ENCODE measurements at places on chromosomes 5 and 9.

GRCh38 chr9:109652971-109653370 lies 127.0 kb upstream of the PALM2AKAP2 start:
- DNase-seq, result no peak

DNA sequence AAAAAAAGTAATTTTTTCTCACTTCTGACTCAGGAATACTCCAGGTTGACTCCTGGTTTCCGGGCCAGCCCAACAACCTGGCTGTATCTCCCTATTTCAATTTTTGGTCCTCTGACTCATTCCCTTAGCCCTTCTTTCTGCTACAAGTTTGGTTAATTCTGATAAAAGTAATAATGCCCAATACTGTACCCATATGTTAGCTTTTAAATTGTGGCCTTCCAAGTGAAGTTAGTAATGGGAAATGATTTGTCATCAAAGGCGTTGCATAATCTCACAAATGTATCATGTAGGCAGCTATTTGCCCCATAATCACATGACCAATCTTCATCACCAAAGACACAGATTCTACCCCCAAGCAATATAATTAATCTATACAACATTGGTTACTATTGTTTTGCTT lies 31.1 kb upstream of the BNC2 start:
- DNase-seq, result no peak

- no peak for DNase-seq
Observed at GRCh38 chr5:127907907-127908306, 175.7 kb upstream of the SLC12A2 start.

DNA sequence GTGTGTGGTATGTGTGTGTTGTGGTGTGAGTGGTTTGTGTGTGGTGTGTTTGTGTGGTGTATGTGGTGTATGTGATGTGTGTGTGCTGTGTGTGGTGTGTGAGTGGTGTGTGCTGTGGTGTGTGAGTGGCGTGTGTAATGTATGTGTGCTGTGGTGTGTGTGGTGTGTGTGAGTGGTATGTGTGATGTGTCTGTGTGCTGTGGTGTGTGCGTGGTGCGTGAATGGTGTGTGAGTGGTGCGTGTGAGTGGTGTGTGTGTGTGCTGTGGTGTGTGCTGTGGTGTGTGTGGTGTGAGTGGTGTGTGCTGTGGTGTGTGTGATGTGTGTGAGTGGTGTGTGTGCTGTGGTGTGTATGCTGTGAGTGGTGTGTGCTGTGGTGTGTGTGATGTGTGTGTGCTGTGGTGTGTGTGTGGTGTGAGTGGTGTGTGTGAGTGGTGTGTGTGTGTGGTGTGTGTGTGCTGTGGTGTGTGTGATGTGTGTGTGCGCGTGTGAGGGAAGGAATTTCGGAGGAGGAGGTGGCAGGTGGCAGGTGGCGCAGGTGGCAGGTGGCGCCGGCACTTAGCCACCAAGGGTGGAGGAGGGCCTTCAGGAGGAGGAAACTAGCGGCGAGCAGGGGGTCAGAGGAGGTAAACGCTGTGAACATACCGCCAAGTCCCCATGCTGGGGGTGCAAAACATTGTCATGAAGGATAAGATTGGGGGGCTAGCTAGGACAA lies 191.8 kb downstream of the MELK start:
- no peak for DNase-seq

DNA sequence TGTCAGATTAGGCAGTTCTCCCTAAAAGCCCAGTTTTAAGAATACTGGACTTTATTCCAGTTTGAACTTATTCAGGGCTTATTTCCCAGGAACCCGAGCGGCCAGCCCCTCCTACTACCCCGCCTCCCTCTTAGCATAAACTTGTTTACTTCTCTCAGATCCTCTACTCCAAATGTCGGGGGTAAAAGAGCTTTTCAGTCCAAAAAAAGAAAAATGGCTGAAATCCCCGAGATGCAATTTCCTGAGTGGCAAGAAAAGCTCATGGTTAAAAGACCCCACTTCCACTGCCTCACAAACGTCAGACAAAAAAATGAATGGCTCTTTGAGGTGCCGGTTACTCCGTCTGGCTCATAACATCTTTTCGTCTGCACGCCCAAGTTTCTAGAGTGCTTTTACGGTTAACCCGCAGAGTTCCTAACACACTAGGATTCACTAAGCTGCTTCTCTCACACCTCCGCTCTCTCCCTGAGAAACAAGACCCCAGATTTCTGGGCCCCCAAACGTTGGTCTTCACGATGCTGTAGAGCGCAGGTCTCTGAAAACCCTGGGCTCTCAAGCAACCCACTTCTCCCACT lies 402 bp downstream of the BRD8 start:
- peak; percentile 9 for DNase-seq

DNA sequence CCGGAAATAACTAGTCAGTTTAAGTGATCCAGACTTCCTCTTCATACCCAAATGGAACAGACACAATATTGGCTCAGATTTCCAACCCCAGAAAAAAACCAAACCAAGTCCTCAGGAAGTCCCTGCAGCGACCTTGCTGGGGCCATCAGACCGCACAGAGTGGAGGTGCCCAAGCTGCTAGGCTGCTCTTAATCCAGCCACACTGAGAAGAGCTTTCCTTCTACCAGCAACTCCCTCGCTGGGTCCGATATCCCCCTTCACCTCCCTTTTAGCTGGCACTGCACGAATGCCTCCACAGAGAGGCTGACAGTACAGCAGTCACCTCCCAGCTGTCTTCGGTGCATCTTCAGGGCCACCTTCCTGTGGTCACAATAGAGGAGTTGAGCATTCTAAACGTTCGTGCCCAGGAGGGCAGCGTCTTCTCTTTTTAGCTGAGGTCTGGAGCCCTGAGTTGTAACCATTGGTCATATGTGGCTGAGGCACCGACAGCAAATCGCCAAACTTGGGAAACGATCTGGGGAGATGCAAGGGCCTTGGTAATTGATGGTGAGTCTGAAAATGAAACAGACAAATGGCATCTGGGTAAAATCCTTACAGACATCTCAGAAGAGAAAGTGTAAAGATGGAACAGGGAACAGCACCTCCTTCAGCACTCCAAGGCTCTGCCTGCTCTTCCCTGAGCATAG lies 5.7 kb downstream of the NAIF1 start:
- no peak for DNase-seq

DNA sequence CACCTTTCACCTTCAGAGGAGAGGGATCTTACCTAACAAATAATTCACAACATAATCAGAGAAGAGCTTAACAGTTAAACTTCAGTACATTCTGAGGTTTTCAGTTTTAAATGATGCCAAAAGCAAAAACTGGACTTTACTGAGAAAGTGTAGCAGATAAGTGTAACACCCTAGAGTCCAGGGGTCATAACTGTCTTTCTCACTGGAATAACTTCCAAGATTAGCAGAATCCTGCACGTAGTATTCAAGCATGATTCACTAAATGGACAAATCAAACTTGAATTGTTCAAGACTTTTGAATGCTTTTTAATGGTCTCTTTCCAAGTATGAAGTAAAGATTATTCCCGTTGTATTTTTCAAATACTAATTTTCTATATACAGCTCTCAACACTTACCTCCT lies 180.1 kb upstream of the NREP start:
- no peak for DNase-seq

GRCh38 chr5:51664491-51665250 lies 281.4 kb downstream of the ISL1 start:
- no peak for DNase-seq

- no peak for DNase-seq
Observed at GRCh38 chr9:20570756-20571155, 51.5 kb downstream of the MLLT3 start.

Data from activated gamma-delta T cell treated with Interleukin-2 at 50 U/mL for 16 hours (primary cell).